Esophagus squamous epithelium (tissue), 5 donors: ENCODE measurements at places on chromosomes 3 and 15.

DNA sequence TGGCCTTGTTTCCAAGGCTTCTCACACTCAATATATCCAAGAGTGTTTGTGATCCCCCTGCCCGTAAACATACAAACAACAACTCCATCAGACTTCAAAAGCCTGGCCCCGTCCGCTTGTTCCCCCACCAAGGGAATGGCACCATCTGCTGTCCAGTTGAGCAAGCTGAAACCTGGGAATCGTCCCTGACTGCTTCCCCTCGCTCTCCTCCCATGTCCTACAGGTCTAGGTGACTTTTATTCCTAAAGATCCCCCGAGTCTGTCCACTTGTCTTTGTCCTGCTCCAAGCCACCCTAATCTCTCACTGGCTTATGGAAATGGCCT is 27.9 kb upstream of the FAM174B start:
- DNase-seq: no peak

GRCh38 chr15:101052681-101053121 is 133.5 kb downstream of the LRRK1 start:
- DNase-seq: no peak

DNA sequence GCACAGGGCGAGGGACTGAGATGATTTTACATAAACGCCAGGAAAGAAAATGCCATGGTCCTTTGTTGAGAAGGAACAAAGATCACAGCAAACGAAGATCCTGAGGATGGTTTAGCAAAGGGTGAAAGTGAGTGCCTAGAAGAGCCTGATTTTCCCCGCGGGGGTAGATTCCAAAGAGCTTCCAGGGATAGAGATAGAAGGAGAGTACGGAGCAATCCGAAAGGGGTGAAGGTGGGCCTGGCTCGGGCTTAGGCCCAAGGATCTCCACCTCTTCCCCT is 977 bp downstream of the CDC25A start:
- no peak for DNase-seq

GRCh38 chr3:32778389-32778788 is 39.4 kb upstream of the TRIM71 start:
- DNase-seq: no peak

DNA sequence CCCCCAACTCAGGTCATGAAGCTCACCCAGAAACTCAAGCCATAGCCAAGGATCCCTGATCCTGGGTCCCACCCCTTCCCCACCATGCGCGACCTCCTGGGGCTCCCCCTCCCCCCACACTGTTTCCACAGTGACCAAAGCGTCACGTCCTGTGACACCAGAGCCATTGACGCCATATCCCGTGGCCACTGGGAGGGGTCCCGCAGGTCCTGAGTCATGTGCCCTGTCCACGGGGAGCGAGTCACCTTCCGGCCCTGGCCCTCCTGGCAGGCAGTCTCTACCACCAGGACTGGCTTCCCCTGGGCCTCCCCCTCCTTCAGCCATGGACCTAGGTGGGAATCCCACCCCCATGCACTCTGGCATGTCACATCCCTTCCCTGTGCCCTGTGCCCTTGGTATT is 15.6 kb downstream of the SEMA3F start:
- no peak for DNase-seq

DNA sequence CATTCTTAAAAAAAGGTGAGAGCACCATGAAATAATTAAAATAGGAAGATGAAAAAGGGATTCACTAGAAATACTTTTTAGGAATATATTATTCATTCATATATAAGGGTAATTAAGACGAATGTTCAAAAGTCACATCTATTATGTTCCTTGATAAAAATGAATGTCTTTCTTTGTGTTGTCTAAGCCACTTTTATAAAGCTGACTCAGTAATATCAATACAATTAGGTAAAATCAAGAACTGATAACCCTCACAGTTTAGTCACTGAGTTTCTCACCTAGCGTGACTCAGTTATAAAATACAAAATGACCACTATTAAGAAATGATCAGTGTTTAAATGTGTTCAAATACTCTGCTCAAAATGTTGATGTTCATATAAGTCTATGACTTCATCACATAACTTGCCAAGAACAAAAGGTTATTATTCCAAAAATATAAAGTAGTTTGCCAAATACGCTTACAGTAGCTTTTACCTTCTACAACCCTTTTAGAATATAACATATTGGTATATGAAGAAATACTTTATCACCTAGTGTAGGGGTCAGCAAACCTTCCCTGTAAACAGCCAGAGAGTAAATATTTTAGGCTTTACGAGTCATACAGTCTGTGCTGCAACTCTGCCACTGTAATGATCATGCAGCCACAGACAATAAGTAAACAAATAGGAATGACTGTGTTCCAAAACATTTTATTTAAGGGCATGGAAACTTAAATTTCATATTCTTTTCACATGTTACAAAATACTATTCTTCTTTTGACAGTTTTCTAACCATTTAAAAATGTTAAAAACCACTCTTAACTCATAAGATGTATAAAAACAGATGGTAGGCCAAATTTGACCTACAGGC is 369.8 kb downstream of the TBC1D5 start:
- no peak for DNase-seq

DNA sequence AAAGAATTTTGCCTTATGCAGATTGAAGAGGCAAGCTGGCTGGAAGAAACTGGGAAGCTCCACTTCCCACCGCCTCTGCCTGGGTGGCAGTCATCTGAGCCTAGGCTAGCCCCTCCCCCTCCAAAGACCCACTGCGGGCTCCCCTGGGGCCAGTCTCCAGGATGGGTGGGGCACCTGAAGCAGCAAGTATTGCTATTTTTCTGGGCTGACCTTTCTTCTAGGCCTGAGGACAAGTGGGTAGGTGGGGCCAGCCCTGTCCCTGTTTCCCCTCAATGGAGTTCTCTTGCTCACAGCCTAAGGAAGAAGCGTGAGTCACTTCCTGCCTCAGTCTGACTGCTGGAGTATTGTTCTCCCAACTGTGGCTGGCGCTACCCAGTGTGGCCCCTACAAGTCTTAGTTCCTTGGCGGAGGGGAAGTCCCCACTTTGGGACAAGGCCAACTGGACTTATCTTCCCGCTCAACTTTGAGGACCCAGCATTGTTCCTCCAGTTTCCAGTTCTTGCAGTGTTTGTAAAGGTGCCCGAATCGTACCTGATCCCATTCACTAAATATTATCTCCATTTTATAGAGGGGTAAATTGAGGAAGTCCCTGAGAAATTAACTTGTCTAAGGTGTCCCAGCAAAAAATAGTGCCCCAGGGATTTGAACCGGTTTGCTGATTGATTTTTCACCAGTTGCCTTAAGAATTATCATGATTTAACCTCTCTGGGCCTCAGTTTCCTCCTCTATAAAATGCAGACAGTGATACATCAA is 1.4 kb downstream of the FURIN start:
- DNase-seq: no peak

DNA sequence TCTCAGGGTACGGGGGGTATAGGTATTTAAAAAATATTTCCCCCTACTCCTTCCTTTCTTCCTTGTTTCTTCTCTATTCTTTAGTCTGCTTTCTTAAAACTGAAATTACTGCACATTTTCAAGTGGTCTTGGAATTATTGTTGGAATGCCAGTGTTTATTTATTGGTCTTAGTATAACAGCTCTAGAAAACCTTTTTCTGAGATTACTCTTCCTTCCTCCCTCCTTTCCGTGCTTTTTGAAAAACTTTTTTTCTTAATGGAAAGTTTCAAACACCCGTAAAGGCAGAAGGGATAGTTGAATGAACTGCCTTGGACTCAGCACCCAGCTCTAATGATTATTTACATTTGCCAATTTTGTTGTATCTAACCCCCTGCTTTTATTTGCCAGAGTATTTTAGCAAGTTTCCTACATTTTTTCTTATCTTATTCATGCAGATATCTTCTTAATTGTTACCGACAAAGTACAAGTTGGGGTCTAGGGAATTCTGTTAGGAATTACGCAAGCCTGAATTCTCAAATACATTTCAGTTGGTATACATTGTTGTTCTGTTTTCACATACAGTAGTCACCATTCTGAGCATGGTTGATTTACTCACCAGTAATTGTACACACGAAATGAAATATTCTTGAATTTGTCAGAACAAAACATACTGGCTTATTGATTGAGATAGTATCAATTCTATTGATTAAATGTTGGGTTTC is 36.2 kb downstream of the KAT2B start:
- no peak for DNase-seq

- peak; percentile 31 for DNase-seq
Measured at GRCh38 chr3:184133840-184134745, 1.1 kb upstream of the EIF2B5 start.

DNA sequence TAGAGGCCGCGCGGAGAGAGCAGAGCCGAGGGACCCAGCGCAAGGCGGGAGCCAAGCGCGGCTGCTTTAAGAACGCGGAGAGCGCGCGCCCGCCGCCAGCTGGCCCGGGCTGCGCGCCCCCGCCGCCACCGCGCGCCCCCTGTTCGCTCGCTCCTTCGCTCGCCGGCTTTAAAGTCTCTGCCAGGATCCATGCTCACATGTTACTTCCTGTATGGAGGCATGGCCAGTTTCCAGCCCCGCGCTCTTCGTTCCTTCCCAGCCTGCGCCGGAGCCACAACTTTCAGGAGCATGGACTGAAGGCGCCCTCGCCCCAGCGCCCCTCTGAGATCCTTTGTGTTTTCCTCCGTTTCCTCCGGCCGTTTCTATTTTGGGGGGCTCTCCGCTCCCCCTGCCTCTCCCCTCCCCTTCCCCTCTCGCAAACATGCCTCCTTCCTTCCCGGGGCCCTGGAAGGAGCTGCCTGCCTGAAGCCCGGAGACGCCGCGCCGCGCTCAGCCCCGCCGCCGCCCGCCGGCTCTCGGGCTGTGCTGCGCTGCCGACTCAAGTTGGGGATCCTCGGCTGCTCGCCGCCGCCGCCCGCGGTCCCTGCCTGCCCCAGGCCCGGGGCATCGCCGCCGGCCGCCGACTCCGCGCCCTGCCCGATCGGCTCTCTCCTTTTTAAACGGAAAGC is at the start of gene PTPRG:
Gene PTPRG (plus strand): TSS at position 198 of the 668 bp plus-strand sequence. CDS start 717 bp downstream, outside the sequence.
- DNase-seq: peak; percentile 4

- no peak for DNase-seq
Measured at GRCh38 chr15:58985443-58985842, 2.0 kb upstream of the RNF111 start.

DNA sequence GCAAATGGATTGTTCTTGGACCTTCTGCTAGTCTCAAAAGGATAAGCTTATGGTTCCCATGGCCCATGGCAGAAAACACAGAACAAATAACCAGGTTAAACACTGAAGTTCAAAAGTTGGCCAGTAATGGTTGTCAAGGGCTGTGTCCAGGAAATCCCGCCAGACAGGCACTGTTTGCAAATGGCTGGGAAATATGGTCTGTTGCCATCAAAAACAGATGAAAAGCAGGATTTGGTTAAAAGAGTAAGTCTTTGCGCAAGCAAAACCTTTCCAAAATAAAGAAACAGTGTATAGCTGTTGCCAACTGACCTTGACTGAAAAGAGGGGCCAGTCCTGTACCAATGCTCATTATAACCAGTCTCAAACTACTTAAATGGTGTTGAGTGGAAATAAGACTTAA is 58.6 kb downstream of the WWTR1 start:
- no peak for DNase-seq

GRCh38 chr3:16382845-16383244 is 117.8 kb downstream of the OXNAD1 start:
- no peak for DNase-seq
